Stimulated activated naive CD4-positive, alpha-beta T cell treated with Interleukin-2 at 50 U/mL for 16 hours (primary cell): ENCODE measurements at places on chromosomes 11 and 22.

- no peak for DNase-seq
Measured at GRCh38 chr11:1368216-1368615, 21.5 kb upstream of the BRSK2 start.

GRCh38 chr11:81995889-81996288, 737.8 kb downstream of the FAM181B start:
- no peak for DNase-seq

DNA sequence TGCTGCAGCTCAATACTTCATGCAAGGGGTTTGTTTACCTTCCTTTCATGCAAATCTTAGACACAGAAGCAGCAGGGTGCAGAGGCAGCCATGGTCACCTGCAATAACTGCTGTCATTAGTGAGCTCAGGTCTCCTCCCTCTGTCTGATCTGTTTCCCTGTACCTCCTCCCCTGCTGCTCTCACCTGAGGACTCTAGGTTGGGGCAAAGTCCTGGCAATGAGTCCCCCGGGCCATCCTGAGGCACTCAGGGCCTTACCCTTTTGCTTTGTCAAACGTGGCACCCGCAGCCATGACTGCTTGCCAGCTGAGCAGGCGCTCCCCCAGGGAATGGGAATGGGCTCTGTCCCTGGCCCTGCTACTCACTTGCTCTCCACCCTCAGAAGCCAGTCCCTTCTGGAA, 3.9 kb downstream of the LRRC10B start:
- DNase-seq, result no peak

DNA sequence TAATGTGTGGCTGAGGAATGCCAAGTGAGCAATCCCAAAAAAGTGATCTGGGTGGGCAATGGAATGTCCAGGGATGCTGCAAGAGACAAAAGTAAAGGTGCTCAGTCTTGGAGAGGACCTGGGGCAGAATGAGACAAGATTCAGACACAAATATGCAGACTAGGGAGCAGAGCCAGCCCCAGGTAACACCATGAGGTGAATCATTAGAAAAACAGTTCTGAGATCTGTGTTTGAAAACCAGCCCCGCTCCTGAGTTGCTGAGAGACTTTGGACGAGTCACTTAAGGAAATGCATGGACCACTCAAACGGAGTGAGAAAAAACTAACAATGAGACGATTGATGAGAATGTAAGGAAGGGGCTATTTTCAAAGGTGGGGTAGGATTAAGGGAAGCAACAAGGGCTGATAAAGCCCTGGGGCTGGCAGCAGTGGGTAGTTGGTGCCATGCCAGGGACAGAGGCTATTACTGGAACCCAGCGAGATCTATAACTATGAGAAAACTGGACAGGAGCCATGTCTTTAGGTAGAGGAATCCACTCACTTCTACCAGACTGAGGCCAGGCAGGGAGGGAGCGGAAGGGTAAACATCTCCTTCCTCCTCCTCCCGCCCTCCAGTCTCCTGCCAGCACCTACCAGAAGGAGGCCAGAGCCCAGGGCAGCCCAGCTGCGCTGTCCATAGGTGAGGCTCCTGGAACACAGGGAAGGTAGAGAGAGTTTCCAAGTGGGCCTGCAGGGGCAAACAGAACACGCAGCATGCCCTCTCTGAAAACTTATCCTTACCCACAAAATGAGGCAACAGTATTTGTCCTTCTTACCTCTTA, 130.4 kb upstream of the TEAD1 start:
- DNase-seq, result no peak

GRCh38 chr11:64712430-64713015, 10.5 kb downstream of the NRXN2 start:
- DNase-seq, result no peak

DNA sequence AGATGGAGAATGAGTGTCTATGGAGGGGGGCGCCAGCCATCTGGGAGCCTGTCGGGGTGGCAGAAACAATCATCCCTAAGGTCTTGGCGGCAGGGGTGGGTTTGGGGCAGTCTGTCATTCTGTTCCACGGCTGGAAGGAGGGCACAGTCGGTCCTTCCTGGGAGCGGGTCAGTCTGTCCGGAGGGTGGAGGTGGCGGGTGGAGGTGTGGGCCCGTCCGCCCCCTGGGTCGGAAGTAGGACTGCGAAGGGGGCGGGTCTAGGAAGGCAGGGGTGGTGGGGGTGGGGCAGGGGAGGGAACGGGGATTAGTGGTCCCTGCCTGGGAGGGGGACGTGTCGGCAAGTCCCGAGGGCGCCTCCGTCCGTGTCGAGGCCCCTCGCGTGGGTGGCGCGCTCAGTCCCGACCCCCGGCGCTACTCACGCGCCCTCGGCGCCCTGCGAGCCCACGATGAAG, 461 bp downstream of the TBC1D10A start:
- DNase-seq, result no peak

DNA sequence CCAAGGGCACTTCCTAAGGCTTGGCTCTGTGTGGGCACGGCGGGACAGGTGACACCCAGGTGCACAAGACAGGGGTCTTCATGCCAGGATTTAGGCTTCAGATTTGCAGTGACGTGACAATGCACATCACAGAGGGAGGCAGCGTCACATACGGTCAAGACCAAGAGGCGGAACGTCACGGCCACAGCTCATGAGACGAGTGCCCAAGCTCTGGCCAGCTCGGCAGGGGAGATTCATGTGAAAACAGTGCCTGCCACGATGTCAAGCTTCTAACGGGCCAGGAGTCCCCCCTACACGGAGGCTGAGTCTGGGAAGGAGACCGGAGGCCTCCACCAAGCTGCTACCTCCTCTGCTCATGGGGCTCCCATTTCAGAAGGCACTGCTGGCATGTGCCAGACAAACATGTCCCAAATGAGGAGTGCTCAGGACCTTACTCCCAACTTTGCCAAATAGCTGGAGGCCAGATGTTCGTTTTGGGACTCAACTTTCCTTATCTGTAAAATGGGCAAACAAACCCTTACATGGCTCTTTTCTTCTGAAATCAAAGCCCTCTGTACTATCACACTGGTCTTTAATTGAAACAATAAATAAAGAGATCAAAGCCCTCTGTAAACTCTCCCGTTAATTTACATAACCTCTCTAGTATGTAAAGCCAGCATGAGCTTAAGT, 16.6 kb downstream of the VPS37C start:
- DNase-seq, result no peak

GRCh38 chr11:75547617-75548058, 14.4 kb upstream of the SERPINH1 start:
- DNase-seq, result no peak

DNA sequence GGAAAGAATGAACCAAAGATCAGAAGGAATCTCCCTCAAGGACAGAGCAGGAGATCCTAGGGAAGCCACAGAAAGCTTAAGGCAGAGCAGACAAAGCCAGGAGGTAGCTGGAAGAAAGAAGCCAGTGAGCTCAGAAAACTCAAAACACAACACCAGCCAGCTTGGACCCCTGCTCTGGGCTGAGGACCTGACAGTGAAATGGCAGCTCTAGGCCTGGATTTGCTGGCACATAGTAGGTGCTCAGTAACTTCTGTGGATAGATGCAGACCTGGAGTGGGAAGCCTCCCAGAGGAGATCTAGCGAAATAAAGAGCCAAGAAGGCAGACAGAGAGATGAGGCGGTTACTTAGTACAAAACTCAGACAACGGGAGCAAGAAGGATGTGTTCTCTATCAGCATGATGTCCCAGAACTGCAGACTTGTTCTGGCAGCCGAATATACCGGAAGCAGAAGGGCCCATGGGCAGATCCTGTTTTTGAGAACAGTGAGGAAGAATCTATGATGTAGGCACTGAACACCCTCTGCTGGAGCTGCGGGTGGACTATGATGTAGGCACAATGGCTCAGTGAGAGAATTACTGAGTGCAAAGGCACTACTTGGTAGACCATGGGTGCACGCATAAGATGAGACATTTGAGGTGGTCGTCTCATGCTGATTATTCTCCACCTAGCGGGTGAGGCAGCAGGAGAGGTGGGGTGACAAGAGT, 4.8 kb downstream of the ROBO4 start:
- DNase-seq, result no peak

GRCh38 chr11:5722622-5723021, 13.6 kb upstream of the OR56B1 start:
- no peak for DNase-seq

DNA sequence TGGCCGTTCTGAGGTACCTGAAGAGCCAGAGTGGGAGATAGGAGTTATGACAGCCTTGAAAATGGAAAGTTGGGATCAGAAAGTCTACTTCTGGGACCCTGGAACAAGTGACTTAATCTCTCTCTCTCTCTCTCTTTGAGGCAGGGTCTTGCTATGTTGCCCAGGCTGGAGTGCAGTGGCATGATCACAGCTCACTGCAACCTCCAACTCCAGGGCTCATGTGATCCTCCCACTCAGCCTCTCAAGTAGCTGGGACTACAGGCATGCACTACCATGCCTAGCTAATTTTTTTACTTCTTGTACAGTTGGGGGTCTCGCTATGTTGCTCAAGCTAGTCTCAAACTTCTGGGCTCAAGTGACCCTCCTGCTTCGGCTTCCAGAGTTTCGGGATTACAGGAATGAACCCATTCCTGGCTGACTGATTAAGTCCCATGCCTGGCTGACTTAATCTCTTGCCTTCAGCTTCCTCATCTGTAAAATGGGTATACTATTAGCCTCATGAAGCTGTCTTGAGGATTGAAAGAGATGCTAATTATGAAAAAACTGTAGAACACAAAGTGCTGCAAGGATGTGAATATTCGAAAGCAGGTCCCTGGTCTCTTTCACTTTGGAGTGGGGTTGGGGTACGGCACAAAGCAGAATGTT, 87.7 kb downstream of the UBASH3B start:
- DNase-seq, result no peak

DNA sequence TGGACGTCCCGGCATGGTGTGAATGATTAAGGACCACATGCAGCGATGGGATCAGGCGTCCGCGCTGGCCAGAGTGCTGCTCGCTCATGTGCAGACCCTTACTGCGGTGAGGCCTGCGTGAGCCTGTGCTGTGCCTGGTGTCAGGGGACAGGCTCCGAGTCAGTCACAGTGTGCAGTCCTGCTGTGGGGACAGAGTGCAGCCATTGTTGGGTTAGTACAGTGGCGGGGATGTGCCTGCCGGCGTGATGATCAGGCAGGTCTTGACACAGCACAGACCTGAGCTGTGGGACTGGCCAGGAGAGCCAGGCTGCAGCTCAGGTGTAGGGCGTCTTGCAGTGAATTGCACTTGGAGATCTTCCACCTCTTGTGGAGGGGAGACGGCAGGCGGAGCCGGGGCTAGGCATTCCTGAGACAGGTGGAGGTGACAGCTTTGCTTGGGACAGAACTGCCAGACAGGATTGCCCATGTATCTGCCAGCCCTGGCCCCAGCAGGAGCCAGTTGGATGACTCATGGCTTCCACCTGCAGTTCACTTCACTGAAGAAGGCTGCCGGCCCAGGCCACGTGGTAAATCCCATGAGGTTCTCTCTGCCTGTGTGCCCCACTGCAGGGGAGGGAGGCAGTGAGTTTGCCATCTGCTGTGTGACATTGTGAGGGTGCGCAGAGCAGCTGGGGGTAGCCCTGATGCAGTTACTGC, 17.3 kb downstream of the TRMU start:
- DNase-seq, result no peak

GRCh38 chr11:99534812-99535211, 514.1 kb downstream of the CNTN5 start:
- DNase-seq, result no peak

DNA sequence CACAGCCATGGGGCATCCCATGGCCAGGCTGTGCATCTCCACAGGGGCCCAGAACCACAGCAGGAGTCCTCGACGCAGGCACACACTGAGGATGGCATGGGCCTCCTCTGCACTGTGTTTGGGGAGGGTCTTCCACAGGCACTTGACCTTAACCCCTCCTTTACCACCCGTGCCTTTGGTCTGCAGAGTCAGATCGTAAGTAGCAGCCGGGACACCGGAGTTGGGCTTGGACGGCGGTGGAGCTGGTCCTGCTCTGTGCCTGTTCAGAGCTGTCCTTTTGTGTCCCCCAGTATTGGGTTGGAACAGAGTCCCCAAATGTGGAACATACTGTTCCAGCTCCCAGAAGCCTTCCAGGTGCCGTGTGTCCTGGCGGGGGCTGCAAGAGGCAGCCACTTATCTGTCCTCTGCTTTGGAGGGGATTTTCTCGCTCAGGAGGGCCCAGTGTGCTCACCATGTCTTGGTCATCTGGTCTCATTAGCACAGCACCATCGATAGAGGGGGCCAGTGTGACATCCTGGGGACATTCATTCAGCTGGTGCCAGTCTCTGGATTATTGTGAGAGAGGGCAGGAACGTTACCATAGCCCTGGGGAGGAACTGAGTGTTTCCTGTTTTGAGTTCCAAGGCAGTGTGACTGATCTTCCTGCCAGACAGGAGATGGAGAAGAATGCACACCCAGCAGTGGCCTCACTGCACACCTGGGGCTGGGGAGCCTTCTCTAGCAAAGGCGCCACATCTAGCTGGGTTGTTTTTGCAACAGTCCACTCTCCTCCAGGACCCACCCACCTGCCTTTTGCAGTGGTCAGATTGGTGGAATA, 12.4 kb downstream of the CRELD2 start:
- peak; percentile 32 for DNase-seq

- no peak for DNase-seq
Measured at GRCh38 chr11:118819334-118820024, 28.5 kb upstream of the DDX6 start.
